ENCODE measurements at places on chromosomes 6 and 20.

DNA sequence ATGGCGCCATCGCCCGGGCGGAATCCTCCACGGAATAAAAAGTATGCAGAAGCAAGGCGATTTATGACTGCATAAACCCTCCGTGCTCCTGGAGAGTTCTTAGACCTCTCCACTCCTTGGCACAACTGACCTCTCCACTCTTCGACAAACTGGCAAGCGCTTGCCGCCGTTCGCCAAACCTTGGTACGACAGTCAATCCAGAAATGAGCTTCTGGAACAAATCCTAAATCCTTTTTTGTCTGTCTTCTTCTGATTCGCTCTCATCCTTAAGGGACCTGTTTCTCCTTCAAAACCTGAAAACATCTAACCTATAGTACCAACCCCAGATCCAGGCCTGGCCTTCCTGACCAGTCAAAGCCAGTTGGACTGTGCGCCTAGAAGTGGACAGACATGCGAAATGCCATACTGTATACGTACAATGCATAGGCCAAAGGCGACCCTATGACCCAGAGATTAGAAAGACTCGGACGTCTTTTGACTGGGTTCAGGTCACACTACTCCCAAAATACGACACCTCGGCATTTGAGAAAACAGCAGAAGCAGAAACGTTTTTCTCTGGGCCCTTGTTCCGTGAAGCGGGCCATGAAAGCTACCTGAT is 59.4 kb downstream of the TRIM27 start:
- no peak for DNase-seq

DNA sequence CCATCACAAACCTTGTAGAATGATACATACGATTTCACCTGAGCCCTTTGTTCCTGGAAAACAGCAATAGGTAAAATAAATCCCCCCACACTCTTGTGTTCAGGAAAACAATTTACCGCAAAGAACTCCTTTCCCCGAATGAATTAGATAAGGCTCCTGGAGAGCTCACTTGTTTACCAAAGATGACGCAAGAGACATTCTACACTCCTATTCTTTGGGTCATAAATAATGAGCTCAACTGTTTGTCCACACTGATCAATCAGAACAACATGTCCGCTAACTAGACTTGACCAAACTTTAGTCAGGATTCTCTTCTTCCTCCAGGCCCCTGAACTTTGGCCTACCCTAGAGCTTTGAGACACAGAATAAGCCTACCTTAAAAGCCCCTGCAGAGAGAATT is 271.9 kb upstream of the OPRM1 start:
- no peak for DNase-seq

GRCh38 chr20:32871627-32872160 is 13.0 kb downstream of the EFCAB8 start:
- DNase-seq, result no peak

DNA sequence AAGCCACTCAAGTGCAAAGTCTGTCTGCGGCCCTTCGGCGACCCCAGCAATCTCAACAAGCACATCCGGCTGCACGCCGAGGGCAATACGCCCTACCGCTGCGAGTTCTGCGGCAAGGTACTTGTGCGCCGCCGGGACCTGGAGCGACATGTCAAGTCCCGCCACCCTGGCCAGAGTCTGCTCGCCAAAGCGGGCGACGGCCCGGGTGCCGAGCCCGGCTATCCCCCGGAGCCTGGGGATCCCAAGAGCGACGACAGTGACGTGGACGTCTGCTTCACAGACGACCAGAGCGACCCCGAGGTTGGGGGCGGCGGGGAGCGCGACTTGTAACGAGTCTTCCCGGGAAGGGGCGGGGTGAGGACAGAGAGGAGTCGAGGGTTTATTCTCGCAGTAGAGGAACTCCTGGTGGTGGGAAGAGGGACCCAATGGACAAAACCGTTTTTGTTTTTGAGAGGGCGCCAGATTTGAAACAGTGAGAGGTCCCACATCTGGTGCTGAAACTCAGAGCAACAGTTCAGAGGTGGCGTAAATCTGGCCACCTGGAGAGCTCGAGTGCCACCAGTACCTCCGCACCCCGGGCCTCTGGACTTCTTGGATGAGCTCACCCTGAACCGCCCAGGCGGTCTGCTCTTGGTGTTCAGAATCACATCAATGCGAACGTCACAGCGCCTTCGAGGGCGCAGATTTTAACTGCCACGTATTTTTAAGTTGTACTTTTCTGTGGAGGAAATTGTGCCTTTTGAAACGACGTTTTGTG is 8.0 kb downstream of the PRDM13 start:
- no peak for DNase-seq

- no peak for DNase-seq
These were observed 31.1 kb downstream of the MYB start for GRCh38 chr6:135212020-135212806.

GRCh38 chr6:94177429-94177828 is 758.1 kb upstream of the EPHA7 start:
- DNase-seq, result no peak

- DNase-seq, result no peak
These were observed 101.4 kb downstream of the BMP2 start for GRCh38 chr20:6868861-6869260.

DNA sequence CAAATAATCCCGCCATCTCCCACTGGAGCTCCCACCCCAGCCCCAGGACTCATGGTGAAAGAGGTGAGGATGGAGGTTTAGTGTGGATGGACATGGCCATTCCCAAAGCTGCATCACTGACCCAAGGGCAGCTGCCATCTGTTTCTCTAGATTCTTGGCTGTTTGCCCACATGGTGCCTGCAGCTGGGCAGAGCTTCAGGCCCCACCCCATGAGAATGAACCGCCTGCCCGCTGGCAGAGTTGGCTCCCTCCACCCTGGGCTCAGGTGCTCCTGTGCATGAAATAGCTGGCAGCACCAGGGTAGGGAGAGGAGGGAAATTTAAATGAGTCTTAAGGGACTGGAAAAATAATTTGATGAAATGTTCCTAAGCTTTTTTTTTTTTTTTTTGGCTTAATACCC is 17.4 kb downstream of the SCML4 start:
- DNase-seq, result no peak

DNA sequence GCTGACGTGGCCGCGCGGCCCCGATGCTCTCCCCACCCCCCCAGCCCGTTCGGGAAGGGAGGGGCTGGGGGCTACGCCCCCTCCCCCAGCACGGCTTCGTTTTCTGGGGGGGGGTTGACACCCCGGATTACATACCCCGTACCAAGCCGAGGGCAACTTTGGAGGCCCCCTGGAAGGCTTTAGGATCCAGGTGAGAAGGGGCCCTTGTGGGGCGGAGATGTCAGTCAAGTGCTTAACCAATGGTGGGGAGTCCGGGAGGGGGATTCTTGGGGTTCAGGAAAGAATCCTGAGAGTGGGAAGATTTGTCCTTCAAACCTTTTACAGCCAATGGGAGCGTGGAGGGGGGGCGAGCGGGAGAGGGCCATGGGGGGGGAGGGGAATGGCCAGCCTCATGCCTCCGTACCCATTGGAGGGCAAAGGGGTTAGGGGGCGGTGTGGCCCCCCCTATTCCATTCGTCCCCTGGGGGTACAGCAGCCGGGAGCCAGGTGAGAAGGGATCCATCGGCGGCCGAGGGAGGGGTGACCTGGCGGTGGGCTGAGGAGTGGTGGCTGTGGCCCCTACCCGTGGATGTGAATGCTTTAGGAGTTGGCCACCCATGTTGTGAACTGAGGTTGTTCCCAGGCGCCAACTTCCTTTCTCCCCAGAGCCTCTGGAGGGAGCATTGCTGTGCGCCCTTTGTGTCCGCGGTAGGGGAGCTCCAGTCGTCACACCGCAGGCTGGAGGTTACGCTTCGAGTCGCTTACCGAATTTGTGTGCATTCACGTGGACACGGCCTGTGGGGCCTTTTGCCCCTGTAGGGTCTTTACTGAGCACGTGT is 682 bp downstream of the BRD2 start:
- peak; percentile 43 for DNase-seq

DNA sequence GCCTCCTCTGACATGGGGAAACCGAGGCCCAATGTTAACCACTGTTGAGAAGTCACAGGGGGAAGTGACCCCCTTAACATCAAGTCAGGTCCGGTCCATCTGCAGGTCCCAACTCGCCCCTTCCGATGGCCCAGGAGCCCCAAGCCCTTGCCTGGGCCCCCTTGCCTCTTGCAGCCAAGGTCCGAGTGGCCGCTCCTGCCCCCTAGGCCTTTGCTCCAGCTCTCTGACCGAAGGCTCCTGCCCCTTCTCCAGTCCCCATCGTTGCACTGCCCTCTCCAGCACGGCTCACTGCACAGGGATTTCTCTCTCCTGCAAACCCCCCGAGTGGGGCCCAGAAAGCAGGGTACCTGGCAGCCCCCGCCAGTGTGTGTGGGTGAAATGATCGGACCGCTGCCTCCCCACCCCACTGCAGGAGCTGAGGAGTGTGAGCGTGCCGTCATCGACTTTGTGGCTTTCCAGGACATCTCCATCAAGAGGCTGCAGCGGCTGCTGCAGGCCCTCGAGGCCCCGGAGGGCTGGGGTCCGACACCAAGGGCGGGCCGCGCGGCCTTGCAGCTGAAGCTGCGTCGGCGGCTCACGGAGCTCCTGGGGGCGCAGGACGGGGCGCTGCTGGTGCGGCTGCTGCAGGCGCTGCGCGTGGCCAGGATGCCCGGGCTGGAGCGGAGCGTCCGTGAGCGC is 1.6 kb downstream of the TNFRSF6B start:
- DNase-seq, result no peak

DNA sequence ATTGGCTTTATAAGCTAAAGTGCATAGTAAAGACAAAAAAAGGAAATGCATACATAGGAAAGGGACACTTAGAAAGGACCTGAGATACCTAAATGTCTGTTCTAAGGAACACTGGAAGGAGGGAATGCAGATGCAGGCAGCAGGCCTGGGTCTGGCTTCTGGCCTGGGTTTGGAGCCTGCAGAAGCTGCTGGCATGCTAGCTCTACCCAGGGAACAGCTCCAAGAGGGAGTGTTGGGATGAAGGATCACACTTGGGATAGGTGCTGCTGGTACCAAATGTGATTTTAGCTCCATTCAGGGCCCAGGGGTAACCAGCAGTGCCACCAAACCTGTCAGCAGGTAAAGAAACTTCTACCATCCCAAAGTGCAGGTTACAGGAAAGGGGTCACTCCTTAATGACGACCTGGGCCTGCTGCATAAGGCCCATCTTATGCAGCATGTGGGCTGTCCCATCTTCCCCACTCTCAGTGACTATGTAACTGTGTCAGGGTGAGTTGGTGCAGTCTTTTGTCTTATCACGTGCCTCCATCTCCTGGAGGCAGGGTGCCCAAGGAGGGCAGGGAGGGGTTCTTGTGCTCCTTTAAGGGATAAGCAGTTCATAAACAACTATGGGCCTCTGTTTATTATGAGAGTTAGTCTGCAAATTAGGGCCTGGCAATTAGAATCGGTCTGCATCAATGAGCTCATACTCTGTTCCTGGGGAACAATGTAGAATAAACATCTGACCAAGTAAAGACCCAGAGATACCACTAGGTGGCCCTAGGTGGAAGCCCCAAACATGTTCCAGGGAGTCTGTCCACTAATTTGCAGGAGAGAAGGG is 26.9 kb downstream of the DDX27 start:
- DNase-seq, result no peak

All from T follicular helper cell (primary cell).